ENCODE measurements at places on chromosomes 11 and 22.

DNA sequence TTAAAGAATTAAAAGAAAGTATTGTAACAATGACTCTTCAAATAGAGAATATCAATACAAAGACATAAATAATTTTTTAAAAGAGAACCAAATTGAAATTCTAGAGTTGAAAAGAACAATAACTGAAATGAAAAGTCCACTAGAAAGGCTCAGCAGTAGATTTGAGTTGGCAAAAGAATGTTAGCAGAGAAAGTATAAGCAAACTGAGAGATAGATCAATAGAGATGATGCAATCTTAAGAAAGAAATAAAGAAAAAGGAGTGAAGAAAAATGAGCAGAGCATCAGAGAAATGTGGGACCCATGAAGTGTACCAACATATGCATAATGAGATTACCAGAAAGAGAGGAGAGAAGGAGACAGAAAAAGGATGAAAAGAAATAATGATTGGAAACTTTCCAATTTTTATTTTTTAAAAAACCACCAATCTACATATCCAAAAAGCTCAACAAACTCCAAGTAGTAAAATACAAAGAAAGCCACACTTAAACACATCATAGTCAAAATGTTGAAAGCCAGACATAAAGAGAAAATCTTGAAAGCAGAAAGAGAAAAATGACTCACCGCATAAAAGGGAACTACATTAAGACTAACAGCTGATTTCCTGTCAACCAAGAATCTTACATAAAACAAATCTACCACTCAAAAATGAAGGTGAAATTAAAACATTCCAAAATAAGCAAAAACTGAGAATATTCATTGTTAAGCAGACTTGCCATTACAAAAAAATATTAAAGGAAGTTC, 20.9 kb downstream of the NCF4 start:
- DNase-seq: peak; percentile 68

GRCh38 chr11:118837868-118838267, 45.8 kb upstream of the CXCR5 start:
- no peak for DNase-seq

- peak; percentile 87 for DNase-seq
Measured at GRCh38 chr11:96155627-96156378, 187.2 kb downstream of the MAML2 start.

- DNase-seq: no peak
Measured at GRCh38 chr11:129210831-129211181, 18.7 kb upstream of the ARHGAP32 start.

DNA sequence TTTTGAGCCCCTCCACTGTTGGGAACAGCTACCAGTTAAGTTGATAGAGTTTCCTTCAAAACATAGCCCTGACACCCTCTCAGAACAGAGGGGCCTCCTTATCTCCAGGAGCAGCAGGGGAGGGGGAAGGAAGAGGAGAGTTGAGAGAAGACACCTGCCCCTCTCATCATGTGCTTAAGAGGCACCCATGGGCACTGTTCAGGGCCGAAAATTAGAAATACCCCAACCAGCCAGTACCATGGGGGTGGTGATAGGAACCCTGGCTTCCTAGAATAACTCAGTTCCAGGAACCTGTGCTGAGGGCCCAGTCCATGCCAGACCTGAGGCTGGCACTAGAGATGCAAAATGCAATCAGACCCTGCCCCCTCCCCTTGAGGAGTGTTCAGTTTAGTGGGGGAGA, 9.3 kb upstream of the GDPD5 start:
- DNase-seq: no peak

- no peak for DNase-seq
Measured at GRCh38 chr22:29306835-29307595, 565 bp downstream of the GAS2L1 start.

DNA sequence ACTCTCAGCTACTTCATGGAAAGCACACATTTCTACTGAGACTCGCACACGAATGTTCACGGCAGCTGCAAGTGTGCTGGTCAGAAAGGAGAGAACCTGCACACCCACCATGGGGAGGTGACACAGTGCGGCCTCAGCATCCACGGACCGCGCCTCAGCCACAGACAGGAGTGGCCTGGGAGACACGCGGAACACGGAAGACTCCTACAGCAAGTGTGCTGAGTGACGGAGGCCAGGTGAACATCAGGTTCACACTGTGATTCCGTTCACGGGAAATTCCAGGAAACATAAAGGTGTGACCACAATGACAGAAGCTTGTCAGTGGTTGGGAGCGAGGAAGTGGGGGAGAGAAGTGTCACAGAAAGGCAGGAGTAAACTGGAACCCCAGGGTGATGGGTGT, 13.3 kb upstream of the MOB2 start:
- no peak for DNase-seq

DNA sequence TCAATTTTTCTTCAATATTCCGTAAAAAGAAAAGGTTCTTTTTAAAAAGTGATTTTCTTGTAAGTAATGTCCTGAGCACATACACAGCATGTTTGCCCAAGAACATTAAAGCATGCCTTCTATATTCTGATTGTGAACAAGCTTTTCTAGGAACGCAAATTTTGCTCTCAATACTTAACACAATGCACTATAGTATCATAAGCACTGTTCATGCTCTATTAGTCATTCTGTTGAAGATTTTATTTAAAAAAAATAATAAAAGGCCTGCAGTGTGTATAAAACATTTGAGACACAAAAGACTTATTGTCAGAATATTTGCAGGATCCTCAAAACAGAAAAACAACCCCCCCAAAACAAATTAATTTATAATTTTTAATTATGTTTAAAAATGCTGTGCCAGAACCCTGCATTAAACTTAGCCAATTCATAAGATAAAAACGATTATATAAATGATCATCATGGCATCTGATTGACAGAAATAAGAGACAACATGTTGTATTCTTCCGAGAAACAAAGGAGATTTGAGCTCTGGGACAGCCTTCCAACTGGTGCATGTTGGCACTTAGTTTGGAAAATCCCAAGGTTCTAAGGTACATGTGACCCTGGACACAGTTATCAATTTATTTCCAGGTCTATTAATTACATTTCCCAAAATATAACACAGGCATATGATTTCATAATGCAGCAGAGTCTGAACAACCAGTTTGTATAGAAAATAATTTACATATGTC, 13.1 kb downstream of the MTMR2 start:
- no peak for DNase-seq

DNA sequence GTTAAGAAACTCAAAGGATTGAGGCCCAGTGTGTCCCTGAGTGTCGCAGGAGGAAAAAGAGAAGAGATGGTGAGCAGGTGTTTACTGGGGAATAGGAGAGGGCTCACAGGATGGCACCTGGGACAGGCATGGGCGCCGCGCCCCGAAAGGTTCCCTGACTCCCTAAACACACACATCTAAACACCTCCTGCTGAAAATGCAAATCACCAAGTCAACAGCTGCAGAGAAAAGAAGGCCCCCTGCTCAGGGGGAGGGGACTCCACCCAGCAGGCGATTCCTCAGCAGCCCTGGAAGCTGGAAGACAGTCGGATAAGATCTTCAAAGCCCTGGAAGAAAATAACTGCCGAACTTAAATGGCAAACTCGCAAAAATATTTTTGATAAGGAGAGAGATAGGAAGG, 377.2 kb downstream of the BRD1 start:
- no peak for DNase-seq

DNA sequence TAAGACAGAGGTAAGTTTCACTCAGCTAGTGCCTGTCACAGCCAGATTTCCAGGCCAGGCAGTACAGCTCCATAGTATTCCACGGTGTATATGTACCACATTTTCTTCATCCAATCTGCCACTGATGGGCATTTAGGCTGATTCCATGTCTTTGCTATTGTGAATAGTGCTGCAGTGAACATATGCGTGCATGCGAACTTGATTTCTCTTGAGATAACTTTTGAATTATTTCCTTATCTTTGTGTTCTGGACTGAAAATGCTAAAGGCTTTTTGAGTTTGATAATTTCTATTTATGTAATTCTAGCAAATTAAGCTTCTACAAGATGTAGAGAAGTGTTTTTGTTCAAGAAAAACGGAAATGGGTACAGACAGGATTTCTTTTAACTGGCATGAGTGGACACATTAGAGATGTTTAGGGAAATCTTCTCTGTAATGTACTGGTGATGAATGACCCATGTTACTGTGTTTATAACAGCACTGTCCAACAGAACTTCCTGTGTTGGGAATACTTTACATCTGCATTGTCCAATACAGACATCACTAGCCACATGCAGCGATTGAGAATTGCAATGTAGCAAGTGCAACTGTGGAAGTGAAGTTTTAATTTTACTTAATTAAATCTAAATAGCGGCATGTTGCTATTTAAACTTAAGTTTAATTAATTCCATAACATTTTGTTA, 151.3 kb downstream of the CADM1 start:
- DNase-seq: no peak

Measured in activated CD4-positive, alpha-beta T cell treated with anti-CD3 and anti-CD28 coated beads, Interleukin-2, amount 50 U/mL, for 16 hours (primary cell).